GM19239 (cell line): ENCODE measurements at places on chromosomes 1 and 21.
A peak's percentile ranks its signal among the peaks of the same experiment; 100 is the strongest.

- DNase-seq: no peak
Measured at GRCh38 chr1:193318347-193318746, 131.9 kb upstream of the B3GALT2 start.

GRCh38 chr21:41422546-41423304 is 3.3 kb upstream of the MX1 start:
- DNase-seq: no peak

DNA sequence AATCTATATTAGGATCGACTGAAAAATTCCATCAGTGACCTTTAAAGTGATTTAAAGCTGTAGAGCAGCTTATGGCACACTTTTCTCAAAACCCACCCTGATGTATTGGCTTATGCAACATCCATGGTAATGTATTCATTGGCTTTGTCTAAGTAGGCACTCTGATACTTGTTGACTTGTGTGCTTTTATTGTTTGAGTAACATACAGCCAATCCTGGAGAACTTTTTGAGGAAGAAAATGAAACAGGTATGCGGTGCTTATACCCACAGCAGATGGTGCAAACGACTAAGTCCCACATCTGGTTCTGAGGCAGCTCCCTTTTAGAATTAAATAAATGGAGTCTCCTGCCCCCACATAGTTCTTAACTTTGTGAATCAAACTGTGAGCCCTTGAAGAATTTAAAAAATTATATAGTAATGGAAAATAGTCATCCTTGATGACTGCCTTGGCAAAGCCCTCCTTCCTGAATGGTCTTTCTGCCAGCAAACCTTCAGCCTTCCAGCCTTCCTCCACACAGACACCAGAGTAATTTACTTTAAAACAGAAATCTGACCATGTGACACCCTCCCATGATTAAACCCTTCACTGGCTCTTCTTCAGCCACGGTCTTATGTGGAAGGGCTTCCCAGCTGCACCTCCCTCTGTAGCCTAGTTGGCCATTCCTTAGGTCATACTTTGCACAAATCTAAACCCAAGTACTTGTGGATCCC is 116.0 kb downstream of the BCAR3 start:
- no peak for DNase-seq

DNA sequence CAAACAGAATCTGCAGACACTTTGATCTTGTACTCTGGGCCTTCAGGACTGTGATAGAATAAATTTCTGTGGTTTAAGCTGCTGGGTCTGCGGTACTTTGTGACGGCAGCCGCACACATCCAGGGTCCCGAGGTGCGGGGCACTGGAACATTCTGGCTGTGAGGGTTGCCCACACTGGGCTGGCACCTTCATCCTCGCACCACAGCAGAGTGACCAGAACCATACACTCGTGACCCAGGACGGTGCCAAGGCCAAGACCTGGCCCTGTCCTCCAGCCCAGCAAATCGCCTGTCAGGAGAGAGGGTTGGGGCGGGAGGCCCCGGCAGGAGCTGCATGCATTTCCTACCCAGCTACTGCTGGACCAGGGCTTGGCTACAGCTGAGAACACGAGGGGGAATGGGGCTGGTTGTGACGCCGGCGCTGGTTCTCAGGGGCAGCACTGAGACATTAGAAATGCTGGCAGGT is 2.6 kb upstream of the FTCD start:
- DNase-seq: no peak

DNA sequence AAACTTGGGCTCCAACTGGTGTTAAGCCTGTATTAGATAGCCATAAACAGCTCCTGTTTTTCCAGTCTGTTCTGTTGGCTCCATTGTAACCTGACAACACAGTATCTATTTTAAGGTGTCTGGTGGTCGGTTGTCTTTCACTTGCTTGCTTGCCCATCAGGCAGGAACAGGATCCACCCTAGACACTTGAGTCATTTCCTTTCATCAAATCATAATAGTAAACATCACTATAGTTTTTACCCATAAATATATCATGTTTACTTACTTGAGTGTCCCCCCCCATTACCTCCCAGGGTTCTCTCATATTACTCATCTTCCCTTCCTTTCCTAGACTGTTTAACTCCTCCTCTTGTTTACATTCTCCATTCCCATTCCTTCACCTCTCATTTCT is 2.9 kb downstream of the DDI2 start:
- DNase-seq: no peak

DNA sequence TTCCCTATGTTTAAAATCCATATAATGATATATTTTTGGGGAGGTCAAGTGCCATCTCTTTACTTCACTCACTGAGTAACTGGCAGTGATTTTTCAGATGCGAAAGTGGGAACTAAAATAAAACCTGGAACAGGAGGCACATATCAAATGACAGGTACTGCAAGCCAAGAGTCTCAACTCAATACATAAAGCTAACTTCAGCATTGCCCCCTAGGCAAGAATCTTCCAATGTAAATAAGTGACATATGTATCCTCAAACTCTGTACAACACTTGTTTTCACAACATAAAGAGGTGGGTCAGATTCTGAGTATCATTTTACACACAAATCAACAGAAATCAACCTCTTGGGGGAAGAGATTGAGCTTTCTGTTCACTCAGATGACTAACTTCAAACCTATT is 18.1 kb downstream of the DCAF8 start:
- DNase-seq: no peak

DNA sequence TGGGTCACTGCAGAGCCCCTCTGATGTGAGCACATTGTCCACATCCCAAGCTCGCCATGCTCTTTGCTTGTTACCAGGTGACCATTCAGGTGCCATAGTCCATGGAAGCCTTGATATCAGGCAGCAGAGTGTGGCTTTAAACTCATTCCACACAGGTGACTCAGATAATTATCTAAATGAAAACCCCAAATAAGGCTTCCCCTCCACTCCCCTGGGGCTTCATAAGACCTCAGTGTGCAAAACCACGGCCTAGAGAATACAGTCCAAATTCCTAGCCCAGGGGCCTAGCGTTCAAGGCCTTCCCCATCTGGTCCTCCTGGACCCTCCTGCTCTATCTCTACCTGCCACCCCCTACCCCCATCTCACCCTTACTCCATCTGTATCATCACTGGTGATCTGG is 97.1 kb downstream of the ARHGEF10L start:
- no peak for DNase-seq

GRCh38 chr1:26388791-26389445 is 16.4 kb upstream of the ZNF683 start:
- no peak for DNase-seq

- DNase-seq: no peak
Measured at GRCh38 chr1:213745451-213745850, 242.3 kb upstream of the PROX1 start.

GRCh38 chr1:211198111-211198510 is 61.1 kb upstream of the RCOR3 start:
- no peak for DNase-seq

DNA sequence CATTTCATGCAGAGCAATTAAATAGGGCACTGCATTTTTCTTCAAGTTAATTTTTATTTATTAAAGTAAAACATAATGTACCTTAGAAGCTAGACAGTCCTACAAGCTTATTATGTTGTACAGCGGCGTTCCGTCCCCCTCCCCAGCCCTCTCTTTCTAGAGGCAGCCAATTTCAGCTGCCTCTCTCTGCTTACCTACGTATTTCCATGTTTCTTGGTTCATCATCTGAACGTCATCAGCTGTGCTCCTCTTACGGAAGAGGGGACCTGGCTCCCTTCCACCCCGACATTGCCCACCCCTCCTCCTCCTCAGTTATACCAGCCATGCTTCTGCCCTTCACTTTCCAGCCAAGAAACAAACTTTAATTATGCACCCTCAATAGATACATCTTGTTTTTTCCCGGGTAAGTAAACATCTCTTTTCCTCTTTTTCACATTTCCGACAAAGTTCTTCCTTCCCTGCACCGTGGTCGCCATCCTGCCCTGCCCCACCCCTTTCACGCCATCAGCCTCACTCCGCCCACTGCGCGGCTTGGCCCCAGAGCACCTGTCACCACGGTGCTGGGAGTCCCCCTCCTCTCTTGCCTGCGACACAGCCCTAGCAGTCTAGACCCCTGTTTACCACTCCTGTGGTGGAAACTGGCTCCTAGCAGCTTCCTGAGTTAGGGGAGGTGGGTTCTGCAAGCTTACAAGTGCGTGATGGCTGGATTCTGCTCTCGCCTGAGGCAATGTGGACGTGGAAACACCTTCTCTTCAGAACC is 57.9 kb downstream of the SLC37A1 start:
- no peak for DNase-seq

DNA sequence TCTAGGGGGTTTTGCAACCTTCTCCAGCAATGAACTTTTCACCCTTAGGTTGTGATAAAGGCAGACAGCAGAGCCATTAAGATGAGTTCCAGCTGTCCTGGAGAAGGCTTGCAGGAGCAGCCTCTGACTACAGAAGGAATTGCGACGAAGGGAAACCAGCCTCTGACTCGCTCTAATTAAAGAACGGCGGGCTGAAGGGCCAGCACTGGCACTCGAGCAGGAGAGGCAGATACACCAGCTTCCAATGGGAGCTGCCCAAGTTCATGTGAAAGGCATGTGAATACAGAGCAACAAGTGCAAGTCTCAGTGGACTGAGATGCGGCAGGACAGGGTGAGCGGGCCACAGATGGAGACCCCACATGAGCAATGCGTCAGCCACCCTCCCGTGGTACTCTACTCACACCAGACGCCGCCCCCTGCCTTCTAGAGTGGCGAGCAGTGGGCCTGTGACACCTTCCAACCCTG is 15.7 kb downstream of the RCC2 start:
- no peak for DNase-seq

DNA sequence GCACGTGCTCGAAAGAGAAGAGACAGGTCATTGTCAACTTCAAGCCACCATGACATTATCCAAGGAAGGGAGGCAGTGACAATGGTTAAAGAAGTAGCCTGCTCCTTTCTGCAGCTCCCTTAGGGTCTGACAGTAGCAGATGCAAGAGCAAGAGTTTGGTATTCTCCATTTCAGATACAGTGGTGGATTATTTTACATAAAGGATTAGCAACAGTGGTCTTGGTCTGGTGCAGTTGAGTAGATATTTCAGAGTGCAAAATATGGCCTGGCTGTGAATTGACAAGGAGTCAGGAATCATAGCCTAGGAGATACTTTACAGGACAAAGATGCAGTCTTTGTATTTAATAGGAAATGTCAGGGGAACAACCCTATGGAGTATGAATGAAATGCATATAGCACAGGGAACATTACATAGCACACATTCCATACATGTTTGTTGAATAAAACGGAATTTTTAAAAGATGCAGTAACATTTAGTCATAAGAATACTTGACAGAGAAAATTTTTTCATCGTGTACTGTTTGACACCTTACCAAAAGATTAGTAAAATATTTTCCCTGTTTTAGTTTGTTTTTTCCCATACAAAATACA is 41.8 kb downstream of the CHRM3 start:
- no peak for DNase-seq

DNA sequence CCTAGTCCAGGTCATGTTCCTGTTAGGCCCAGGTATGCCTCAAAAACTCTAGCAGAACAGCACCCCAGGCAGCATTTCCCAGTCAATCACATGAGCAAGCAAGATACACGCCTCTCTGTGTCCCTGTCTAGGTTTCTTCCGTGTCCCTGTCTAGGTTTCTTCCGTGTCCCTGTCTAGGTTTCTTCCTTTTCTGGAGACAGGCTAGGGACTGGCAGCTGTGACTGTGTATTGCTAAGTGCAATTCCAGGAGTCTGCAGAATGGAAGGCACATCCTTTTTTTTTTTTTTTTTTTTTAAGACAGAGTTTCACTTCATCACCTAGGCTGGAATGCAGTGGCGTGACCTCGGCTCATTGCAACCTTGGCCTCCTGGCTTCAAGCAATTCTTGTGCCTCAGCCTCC is 77.6 kb downstream of the SETD4 start:
- DNase-seq: no peak

- DNase-seq: no peak
Measured at GRCh38 chr1:18693256-18694098, 62.8 kb downstream of the PAX7 start.

DNA sequence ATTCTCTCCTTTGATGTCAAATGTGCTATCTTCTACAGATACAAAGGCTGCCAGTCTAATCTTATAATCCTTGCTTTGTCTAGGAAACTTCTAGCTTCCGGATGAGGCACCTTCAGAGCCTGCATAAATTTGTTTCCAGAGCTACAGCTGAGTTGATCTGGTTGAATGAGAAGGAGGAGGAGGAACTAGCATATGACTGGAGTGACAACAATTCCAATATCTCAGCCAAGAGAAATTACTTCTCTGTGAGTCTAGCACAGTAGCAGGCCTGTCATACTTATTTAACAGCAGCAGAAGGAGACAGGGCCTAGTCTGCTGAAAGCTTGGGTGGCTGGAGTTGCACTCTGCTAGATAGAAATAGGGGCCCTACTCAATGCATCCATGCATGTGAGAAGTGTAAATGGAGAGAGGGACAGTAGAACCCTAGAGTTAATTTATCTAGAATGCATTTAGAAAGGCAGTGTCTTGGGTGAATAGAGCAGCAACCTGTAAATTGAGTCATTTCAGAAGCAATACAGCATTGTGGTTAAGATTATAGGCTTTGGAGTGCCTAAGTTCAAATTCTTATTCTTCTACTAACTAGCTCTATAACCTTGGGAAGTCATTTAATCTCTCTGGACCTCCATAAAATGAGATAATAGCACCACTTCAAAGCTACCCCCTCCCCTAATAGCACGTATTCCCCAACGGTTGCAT is 89.0 kb downstream of the MACF1 start:
- DNase-seq: no peak

DNA sequence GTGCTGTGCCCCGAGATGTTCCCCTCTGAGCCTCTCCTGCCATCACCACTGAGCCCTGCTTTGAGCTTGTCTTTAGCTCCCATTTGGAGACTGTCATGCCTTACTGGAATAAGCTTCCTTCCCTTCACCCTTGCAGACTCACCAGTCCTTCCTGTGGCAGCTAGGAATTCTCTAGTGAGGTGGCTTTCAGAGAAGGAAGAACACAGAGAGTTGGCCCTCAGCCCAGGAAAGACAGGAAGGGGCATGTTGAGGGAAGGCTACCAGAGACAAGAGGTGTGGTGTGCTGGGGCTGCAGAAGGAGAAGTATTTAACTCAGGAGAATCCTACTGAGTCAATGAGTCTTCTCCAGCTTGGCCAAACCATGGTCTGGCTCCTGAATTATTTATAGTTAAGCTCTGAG is 76.3 kb downstream of the UCK2 start:
- DNase-seq: no peak

GRCh38 chr1:42922687-42923366 is 35.8 kb downstream of the SLC2A1 start:
- DNase-seq: peak; percentile 62

- no peak for DNase-seq
Measured at GRCh38 chr1:152451254-152451653, 37.2 kb upstream of the CRNN start.

GRCh38 chr1:166390366-166391033 is 223.7 kb upstream of the FAM78B start:
- no peak for DNase-seq
